NCI-H510A treated with DMSO at 0.1 percent for 48 hours (cell line): ENCODE measurements at places on chromosomes 16 and 17.

- peak; percentile 46 for DNase-seq
Measured at GRCh38 chr17:10729334-10730193, at the start of gene TMEM220. Gene TMEM220 (minus strand): TSS chr17:10730023. CDS start chr17:10729851, 172 bp downstream.

- DNase-seq, result no peak
Measured at GRCh38 chr17:55965051-55965450, 188.2 kb upstream of the ANKFN1 start.

DNA sequence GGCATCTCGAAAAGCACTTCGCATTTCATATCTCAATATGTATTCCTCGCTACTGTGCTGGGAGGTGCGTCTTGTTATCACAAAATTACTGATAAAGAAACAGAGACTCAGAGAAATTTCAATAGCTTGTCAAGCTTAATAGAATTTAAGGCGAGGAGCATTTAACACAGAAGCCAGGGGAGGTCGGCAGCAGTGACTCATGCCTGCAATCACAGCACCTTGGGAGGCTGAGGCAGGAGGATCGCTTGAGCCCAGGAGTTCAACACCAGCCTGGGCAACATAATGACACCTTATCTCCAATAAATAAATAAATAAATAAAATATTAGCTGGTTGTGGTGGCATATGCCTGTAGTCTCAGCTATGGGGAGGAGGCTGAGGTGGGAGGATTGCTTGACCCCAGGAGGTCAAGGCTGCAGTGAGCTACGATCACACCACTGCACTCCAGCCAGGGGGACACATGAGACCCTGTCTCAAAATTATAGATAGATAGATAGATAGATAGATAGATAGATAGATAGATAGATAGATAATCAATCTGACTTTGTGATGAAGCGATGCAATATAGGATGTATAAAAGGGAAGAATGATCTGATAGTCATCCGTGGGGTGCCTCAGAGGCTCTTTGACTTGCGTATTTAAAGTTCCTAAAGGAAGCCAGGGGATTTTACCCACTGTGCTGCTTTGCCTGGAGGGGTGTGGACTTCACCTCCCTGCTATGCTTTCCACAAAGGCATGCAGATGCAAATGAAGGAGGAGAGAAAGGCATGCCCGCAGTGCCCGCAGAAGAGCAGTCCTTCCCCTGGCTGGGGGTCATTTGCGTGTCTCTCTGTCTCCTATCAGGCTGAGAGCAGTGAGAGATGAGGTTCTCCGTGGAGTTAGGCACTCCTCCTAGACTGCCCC, 15.9 kb upstream of the USP10 start:
- DNase-seq, result no peak

- DNase-seq, result peak; percentile 26
Measured at GRCh38 chr17:17565471-17566339, 25.8 kb downstream of the PEMT start.

DNA sequence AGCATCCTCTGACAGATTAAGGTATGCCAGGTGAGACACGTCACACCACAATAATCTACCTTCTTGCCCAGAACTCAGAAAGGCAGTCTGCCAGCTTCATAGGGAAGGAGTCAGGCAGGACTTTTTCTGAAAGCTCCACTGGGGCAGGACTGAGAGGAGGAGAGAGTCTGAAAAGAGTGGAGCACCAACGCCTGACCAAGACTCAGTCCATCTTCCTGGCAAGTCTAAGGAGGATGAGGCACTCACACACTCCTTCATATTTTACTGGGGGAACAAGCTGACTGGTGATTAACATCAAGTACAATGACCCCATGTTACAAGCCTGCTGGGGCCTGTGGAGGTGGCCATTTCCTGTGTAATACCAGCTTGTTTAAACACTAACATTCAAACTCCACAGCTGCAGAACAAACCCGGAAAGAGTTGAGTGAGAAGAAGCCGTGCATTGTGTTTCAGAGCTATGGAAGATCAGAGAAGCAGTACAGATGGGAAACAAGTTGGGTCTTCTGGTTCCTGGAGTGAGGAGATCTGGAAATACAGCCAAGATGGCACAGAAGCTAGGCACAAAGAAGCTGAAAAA, 122.4 kb downstream of the HIC1 start:
- DNase-seq, result peak; percentile 45

- no peak for DNase-seq
Measured at GRCh38 chr16:57764341-57765159, 29.0 kb downstream of the KATNB1 start.

- DNase-seq, result peak; percentile 77
Measured at GRCh38 chr17:63834431-63835166, 7.1 kb upstream of the FTSJ3 start.

- no peak for DNase-seq
Measured at GRCh38 chr17:63387656-63388340, 58.3 kb downstream of the CYB561 start.

DNA sequence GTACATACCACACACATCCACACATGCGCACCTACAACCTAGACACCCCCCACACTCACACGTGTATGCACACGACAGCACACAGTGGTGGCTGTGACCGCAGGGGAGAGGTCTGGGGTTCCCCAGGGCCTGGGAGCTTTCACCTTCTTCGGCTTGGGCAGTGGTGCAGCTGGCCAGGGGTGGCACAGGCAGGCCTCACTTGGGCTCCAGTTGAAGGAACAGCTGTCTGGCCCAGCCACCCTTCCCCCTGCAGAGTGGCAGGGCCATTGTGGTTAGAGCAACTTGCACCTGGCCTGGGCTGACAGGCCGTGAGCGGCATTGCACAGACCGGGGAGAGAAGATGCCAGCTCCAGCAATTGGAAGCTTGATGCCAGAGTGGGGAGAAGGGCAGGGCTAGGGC, 114.5 kb upstream of the GSE1 start:
- no peak for DNase-seq

GRCh38 chr17:72569148-72569946, 448.5 kb downstream of the SOX9 start:
- no peak for DNase-seq

- DNase-seq, result no peak
Measured at GRCh38 chr16:27238591-27238990, 30.0 kb downstream of the NSMCE1 start.

- no peak for DNase-seq
Measured at GRCh38 chr16:77888871-77889270, 100.5 kb downstream of the VAT1L start.

- DNase-seq, result no peak
Measured at GRCh38 chr17:79034931-79035485, 11.0 kb downstream of the C1QTNF1 start.

- no peak for DNase-seq
Measured at GRCh38 chr16:58034774-58035173, 9.2 kb downstream of the MMP15 start.

GRCh38 chr17:1908699-1909309, 79.0 kb downstream of the RPA1 start:
- DNase-seq, result peak; percentile 28

- no peak for DNase-seq
Measured at GRCh38 chr16:20950294-20950693, 49.7 kb downstream of the LYRM1 start.

- no peak for DNase-seq
Measured at GRCh38 chr16:4994719-4995434, 36.7 kb downstream of the SEC14L5 start.

- DNase-seq, result no peak
Measured at GRCh38 chr17:4893721-4894560, 5.4 kb upstream of the C17orf107 start.

DNA sequence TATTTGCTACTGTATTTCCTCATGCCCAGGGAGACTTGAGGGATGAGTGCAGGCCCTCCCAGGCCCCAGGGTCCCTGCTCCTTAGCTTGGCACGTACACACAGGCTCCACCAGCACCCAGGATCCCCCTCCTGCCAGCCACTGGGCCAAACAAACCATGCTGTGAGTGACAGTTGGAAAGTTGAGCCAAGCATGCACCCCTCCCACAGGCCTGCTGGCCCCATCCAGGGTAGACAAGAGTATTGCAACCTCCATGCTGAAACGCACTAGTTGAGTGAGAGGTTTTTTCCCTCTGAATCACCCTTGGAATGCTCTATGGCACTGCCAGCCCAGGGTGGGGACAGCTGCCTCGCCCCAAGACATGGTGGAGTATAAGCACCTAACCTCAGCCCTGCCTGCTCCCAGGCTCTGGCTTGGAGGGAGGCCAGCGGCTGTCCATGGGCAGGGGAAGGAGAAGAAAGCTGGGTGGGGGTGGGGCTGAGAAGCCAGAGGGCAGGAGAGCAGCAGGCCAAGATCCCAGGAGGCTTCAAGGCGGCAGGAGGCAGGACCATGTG, 49.6 kb downstream of the PITPNM3 start:
- DNase-seq, result no peak

- DNase-seq, result peak; percentile 72
Measured at GRCh38 chr17:4789701-4789950, 862 bp downstream of the GLTPD2 start.

DNA sequence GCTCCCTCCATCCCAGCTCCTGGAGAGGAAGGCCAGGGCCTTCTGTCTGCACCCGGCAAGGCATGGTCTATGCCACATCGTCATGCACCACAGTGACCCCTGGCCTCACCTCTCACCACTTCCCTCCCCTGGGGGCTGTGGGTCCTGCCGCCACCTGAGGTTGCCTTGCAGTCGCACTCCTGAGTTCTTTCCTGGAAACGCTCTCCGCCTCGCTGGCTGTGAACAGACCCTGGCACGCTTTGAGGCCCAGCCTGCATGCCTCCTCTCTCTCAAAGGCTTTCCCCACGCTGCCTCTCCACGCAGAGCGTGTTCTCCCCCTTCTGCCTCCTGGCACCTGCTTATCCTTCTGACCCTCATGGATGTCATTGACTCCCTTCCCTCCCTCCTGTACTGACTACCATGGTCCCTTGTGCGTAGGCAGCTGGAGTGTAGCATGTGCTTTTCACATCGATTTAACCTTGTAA, 45.4 kb downstream of the SEC14L1 start:
- no peak for DNase-seq

DNA sequence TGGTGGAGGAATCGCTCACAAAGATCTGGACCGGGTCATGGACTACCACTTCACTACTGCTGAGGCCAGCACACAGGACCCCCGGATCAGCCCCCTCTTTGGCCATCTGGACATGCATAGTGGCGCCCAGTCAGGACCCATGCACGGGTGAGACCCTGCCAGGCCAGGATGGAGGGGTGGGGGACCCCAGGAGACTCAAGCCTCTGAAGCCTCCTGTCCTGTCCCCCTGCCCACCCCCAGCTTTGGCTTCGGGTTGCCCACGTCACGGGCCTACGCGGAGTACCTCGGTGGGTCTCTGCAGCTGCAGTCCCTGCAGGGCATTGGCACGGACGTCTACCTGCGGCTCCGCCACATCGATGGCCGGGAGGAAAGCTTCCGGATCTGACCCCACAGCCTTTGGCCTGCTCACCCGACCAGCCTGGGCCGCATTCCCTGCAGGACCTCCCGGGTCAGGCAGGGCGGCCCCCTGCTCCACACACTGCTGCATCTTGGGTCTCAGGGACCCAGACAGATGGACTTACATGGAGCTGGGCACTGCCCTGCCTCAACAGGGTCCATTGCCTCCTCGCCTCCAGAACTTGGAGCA, 3.8 kb downstream of the BCKDK start:
- no peak for DNase-seq

DNA sequence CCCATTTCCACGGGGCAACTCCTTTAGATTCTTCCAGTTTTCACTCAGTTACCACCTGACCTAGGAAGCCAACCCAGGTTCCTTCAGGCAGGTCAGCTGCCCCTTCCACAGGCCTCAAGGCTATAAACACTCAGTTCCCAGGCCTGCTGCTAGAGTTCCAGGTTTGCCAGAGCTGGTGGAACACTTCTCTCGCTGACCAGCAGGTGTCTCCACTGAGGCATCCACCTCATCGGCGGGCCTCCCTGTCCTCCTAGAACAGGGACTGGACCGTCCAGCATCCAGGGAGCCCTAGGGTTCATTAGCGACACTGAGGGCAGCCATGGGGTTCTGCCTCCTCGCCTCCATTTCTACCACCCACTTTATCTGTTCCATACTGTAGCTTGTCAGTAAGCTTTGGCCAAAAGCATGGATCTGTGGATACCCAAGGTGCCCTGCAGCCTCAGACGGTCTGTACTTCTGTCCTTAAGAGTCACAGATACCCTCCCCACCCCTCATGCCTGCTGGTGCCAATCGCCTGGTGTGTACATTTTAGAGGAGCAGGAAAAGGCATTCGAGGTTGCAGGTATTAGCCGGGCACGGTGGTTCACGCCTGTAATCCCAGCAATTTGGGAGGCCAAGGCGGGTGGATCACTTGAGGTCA, 29.0 kb downstream of the PIMREG start:
- peak; percentile 47 for DNase-seq

DNA sequence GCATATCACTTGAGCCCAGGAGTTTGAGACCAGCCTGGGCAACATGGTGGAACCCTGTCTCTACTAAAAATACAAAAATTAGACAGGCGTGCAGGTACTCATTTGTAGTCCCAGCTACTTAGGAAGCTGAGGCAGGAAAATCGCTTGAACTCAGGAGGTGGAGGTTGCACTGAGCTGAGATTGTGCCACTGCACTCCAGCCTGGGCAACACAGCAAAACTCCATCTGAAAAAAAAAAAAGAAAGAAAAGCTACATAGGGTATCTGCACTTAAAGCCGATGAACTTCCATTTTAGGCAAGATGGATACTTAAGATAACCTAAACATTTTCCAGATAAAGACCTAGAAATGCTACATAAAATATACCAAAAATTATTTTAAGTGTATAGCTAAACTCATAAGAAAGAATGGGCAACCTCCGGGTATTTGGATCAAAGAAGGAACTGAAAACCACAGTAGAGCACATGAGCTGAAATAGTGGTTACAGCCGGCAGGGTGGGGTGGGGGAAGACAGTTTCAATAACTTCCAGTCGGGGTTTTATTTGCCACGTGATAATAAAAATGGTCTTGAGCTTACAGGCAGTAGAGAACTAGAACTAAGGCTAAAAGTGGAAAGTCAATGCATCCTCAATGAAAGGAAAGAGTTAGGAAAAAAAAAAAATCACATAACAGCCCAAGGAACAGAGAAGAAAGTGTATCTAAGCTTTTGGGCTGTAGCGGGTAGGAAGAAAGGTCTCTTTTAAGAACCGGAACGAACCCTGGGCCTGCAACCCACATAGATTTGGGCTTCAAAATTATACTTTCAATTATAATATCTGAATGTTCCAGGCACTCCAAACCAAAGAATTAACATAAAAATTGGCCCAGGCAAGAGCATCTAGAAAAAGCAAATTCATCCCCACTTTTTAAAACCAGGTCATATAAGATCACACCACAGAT, 53.1 kb downstream of the CFDP1 start:
- no peak for DNase-seq

DNA sequence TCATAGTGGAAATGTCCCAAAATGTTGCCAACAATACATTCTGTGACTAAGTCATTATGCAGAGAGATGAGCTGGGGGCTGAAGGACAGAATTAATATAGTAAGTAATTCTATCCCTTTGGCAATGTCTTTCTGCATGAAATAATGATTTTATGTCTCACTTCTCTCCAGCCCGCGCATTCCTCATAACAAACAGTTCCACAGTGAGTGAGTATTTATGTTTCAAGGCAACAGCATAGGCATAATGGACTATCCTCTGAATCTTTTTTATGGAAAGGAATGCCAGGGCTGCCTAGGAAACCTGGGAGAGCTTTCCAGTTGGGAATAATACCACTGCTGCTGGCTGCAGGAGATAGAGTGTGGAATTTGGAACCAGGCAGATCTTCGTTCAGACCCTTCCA, 477.7 kb downstream of the HS3ST4 start:
- DNase-seq, result no peak
